ENCODE measurements at places on chromosomes 11 and 22.

GRCh38 chr11:71461696-71462095 lies 8.7 kb downstream of the NADSYN1 start:
- DNase-seq: no peak

- no peak for DNase-seq
Observed at GRCh38 chr11:116541460-116541859, 231.3 kb downstream of the BUD13 start.

DNA sequence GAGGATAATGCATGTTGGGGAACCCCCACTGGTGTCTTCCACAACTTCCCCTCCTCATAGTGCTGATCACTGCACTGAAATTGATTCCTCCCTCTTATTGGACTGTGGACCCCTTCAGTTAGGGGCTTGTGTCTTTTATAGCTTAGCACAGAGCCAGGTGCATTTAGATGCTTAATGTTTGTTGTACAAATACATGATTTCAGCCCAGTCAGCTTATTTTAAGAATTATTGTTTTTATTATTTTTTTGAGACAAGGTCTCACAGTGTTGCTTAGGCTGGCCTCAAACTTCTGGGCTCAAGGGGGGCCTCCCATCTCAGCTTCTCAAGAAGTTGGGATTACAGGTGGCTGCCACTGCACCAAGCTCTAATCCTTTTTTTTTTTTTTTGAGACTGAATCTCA lies 8.2 kb downstream of the THY1 start:
- DNase-seq: no peak

DNA sequence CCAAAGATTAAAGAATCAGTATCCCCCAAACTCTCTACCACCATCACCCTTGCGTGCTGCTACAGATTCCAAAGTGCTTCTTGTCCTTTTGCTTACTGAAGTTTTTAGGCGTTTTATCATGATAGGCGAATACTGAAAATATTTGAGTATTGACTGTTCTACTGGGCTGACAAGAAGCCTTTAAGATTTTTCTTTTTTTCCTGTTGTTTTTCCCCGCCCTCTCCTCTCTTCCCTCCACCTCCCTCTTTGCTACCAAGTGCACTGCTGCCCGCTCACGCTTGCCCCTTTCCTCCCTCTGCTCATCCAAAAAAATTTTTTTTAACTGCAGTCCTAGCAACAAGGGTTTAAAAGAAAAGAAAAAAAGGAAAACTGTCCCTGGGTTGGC lies 679 bp downstream of the SPCS2 start:
- no peak for DNase-seq

DNA sequence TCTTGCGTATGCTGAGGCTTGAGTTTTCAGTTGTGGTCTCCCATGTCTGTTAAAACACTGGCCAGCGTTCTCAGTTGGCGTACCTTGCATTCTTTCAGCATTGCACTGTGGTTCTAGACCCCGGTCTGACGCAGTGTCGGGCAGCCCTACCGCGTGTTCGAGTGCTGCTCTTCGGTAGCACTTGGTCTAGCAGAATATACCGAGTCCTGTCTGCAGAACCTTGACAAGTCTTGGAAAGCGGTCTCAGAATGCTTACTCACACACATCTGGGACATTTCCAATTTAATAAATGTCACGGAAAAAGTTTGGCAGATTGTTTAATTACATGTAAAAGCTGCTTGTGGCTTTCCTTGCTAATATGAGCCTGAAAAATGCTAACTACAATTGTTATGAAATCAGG lies 32.6 kb downstream of the PPFIA1 start:
- DNase-seq: no peak

GRCh38 chr11:124179310-124179709 lies 3.8 kb upstream of the OR10D3 start:
- no peak for DNase-seq

- DNase-seq: no peak
Observed at GRCh38 chr22:44870021-44870420, 117.6 kb downstream of the ARHGAP8 start.

- DNase-seq: no peak
Observed at GRCh38 chr11:110691926-110692325, 20.3 kb downstream of the ARHGAP20 start.

- no peak for DNase-seq
Observed at GRCh38 chr11:36308577-36308976, 12.5 kb downstream of the PRR5L start.

DNA sequence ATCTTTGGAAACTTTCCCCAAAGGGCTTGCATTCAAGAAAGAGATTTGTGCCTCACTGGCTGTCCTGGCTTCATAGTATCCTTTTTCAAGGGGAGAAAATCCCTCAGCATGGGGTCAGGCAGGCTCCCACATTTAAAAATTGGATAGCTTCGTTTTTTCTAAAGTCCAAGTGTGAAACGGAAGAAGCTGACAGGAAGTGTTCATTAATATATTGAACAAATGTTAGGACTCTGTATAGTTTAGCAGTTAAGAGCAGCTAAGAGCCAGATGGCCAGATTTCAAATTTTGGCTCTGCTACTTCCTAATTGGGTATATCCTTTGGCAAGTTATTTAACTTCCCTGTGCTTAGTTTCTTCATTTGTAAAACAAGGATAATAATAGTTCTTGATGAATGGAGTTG lies 354.9 kb upstream of the FAT3 start:
- no peak for DNase-seq

GRCh38 chr22:20404881-20405280 lies 10.9 kb downstream of the ZNF74 start:
- no peak for DNase-seq

- DNase-seq: no peak
Observed at GRCh38 chr22:21797444-21798221, 62.0 kb upstream of the YPEL1 start.

GRCh38 chr11:72528121-72528520 lies 93.8 kb upstream of the CLPB start:
- DNase-seq: no peak

GRCh38 chr11:71420455-71421241 lies 27.5 kb downstream of the DHCR7 start:
- no peak for DNase-seq

- DNase-seq: no peak
Observed at GRCh38 chr11:70703141-70704064, 305.1 kb downstream of the CTTN start.

Data from stimulated activated CD4-positive, alpha-beta T cell treated with anti-CD3 and anti-CD28 coated beads, Interleukin-15, amount 100 ng/mL, for 48 hours (primary cell).